ENCODE measurements at places on chromosomes 2 and 18.

GRCh38 chr2:7190587-7191324 is 273.5 kb downstream of the RNF144A start:
- DNase-seq: no peak

- DNase-seq: no peak
Measured at GRCh38 chr2:111159641-111160040, 38.9 kb downstream of the BCL2L11 start.

DNA sequence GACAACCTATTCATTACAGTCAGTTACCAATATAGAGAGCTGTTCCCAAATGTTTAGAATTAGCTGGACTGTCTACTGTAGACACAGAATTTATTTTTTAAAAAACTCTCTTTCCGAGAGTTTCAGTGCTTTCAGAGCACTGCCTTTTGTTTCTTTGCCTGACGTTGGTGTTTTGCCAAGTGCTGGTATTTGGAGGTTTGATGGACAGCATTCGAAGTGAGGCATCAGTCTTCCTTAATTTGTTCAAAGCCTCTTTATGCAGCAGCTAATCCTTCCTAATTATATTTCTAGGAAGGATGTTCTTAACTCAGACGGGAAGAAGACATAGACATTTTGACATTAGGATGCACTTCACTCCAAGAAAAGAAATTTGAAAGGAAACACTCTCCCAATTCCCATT is 83.2 kb downstream of the LTBP1 start:
- DNase-seq: no peak

- DNase-seq: no peak
Measured at GRCh38 chr18:49628881-49629795, 67.3 kb downstream of the LIPG start.

GRCh38 chr2:36858551-36859365 is 107.6 kb downstream of the STRN start:
- no peak for DNase-seq

- DNase-seq: no peak
Measured at GRCh38 chr2:85455552-85456090, 37.1 kb downstream of the SH2D6 start.

- no peak for DNase-seq
Measured at GRCh38 chr18:44968336-44968735, 287.6 kb downstream of the SETBP1 start.

GRCh38 chr2:41595240-41595639 is 452.6 kb upstream of the PKDCC start:
- DNase-seq: no peak

DNA sequence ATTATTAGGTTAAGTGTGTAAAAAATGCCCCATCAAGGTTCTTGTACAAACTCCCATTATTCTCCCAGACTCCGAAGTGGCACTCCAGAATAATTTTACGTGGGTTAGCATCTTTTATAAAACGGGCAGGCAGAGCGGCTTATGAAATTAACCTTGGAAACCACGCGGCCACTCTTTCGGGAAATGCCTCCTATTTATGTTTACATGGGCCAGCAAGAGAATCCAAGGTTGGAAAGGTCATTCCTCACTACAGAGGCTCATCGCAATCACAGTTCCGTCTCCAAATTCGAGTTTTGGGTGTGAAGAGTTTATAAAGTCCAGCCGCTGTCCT is 1.2 kb upstream of the IMPA2 start:
- DNase-seq: no peak

- no peak for DNase-seq
Measured at GRCh38 chr2:16656784-16657391, 8.7 kb downstream of the CYRIA start.

- no peak for DNase-seq
Measured at GRCh38 chr2:36172824-36173223, 182.8 kb upstream of the CRIM1 start.

GRCh38 chr2:236642584-236643291 is 73.1 kb downstream of the ACKR3 start:
- DNase-seq: no peak

DNA sequence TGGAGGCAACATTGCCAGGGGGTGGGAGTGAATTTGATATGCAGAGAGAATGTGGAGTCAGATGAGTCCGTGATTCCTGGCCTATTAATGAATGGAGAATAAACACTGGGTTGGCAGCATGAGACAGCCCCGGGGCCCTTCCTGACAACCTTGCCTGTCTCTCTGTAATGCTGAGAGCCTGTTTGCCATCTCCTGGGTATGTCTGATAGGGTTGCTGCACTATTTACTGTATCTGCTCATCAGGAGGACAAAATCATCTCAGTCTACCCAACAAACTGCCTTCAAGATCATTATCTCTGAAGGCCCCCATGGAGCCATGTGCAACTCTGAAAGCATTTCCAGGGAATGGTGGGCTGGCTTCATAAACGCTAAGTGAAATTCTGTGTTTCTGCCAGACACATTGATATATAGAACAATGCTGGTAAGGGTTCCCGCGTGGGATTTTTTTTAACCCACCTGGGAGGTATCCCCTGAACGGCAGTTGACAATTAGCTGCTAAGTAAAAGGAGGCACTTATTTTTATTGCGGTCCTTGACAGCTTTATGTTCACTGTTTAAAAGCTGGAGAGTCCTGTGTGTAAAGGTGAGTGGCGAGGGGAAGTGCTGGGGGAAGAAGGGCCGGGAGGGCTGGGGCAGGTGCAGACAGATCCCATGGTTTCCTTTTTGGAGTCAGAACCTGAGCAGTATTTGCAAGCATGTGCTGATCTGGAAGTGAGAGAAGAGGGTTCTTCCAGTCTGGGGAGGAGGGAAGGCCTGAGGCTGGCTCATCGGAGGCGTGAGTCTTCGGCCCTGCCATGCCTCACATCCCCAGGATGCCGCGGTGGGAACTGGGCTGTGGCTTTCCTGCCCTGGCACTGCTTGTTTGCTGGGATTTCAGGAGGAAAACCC is 64.8 kb downstream of the ARHGAP25 start:
- DNase-seq: no peak
